Stimulated activated CD8-positive, alpha-beta memory T cell treated with anti-CD3 and anti-CD28 coated beads, Interleukin-4, amount 100 ng/mL, for 4 hours (primary cell): ENCODE measurements at places on chromosomes 6 and 20.

DNA sequence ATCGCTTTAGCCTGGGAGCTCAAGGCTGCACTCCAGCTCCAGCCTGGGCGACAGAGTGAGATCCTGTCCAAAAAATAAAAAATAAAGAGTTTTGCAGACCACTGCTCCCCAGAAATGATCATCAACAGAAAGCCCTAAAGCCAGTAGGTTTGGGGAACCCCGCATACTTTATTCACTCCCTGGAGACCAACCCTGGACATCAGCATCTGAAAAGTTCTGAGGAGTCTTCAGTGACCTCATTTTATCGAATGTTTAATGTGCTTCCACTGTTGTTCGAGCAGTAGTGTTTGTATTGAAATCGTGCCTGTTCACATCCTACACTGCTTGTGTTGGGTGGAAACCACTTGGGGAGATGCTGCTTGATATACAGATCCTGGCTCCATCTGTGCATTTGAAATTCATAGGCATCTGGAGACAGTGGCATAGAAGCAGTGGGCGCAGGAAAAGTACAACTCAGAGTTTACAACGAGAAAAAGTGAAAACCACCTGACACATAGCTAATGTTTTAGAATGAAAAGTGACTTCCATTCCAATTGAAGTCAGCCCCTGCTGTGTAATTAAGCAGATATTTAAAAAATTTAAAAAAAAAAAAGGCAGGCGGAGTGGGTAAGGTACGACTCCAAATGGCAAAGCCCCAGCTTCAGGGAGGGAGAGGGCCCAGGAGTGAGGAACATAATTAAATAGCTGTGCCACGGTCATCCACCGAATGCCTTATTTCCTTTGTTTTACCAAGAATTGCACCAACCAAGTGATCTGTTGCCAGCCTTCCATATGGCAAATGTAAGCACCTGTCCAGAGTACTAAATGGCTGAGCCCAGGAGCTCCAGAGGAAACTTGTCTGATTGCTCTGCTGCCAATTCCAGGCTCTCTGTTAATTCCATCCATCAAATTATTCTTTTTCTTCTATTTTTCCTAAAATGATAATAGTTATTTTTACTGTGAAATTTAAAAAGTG lies 100.4 kb upstream of the NAA20 start:
- no peak for DNase-seq

DNA sequence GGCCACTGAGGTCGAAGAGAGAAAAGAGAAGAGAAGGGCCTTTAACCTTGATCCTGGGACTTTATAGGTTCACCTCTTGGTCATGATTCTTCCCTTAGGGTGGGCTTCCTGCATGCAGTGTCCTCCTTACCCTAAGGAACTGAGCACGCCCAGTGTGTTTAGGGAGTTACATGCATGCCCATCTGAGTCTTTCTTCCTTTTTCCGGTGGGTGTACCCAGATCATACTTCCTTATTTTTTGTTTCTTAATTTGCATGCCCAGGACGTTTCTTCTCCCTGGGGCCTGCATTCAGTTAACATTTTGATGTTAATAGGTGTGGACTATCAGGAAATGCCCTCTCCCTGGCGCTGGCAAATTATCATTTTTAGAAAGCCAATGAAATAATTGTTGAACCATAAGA lies 91.5 kb downstream of the HTR1B start:
- DNase-seq: no peak

GRCh38 chr20:59193325-59193724 lies 29.7 kb downstream of the ZNF831 start:
- DNase-seq: no peak

- DNase-seq: peak; percentile 52
These were observed 48.2 kb downstream of the MRPL14 start for GRCh38 chr6:44078827-44079671.

- DNase-seq: no peak
These were observed 62.0 kb downstream of the GFOD1 start for GRCh38 chr6:13425270-13425873.

- DNase-seq: peak; percentile 9
These were observed 138.9 kb downstream of the TMEM242 start for GRCh38 chr6:157184202-157185015.

DNA sequence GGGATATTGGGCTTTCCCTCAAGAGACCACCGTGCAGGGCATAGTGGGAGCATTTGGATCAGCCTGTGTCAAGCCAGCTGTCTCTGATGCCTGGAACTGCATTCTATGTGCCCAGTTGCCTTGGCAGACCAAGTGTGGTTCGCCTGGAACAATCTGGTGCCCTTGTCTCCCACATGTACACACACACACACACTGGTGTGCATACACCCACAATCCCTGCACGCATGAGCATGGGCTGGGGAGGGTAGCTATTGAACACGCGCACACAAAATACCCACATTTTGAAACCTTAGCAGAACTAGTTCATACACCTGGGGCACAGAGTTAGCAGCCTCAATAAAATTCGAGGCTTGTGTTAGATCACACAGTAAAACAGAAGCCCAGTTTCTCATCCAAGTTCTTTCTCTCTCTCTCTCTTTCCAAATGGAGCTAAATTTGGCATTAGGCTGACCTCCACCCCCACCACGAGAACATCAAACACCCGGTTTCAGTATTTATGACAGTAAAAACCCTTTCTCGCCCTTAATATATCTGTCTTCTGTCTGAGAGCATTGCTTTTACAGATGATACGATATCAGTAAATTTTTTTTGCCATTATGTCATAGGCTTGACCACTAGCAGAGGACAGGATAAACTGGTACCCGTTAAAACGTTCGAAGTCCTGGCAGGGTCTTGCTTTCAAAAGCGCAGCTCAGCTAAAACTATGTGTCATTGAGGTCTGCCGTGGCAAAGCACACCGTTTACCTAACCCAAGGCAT lies 18.2 kb upstream of the NFATC2 start:
- no peak for DNase-seq

GRCh38 chr20:33640287-33640686 lies 21.8 kb upstream of the C20orf144 start:
- no peak for DNase-seq
